ENCODE measurements at places on chromosomes 5 and 9.

DNA sequence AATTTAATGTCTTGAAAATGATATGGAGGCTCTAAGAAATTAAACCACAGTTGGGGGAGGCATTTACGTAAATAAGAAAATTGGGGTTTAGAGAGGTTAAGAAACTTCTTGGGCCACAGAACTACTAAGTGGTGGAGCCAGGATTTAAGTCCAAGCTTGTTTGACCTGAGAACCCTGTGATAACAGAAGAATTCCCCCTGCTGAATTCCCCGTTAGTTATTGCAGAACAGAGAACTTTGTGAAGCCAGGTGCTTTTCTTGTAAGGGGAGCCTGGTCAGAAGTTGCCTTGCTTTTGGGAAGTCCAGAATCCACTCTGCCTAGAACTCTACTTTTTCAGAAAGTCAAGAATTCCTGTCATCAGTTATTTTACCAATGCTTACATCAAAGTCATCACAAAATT, 309.3 kb upstream of the SEMA6A start:
- no peak for DNase-seq

GRCh38 chr5:11524188-11524587, 380.1 kb downstream of the CTNND2 start:
- DNase-seq: no peak

- peak; percentile 78 for DNase-seq
Observed at GRCh38 chr9:69324549-69325401, at the start of gene ENTREP1. Gene ENTREP1, plus strand, starts transcription at chr9:69325215. Its CDS starts 95 bp downstream, at chr9:69325310.

DNA sequence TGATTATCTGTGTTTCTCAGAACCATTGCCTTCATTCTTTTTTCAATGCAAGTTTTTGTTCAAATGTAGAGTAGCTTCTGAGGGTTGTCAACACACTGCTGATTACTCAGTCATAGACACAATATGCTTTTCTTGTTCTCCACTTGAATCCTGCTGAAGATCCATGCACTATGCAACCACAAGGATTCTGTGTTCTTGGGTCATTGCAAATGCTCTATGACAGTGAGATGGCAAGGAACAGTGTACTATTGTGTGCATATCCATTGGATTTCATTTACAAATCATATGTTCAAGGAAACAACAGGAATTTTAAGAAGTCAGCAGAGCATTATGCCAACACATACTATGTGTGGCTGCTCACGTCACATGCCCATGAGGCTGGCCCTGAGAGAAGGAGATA, 1590.2 kb downstream of the EFNA5 start:
- DNase-seq: no peak

- DNase-seq: no peak
Observed at GRCh38 chr5:7679663-7680062, 171.3 kb downstream of the CFAP90 start.

GRCh38 chr5:167843881-167844572, 447.4 kb upstream of the WWC1 start:
- no peak for DNase-seq

GRCh38 chr5:39995990-39996389, 571.2 kb upstream of the DAB2 start:
- no peak for DNase-seq

DNA sequence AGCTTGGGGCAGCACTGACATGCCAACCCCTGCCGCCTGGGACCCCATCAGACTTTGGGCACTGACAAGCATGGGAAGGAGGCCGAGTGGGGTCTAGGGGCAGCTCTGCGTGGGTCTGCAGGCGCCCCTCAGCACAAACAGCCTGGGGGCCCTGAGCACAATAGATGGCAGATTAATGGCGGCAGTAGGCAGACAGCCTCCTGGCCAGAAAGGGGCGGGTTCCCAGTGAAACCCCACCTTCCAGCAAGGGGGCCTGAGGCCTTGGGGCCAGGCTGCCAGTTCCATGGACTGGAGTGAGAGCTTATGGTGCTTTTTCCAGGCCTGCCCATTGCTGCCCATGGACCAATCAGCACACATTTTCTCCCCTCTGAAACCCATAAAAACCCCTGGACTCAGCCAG, 2031.2 kb downstream of the EFNA5 start:
- DNase-seq: no peak

GRCh38 chr9:123438321-123438720, 82.3 kb downstream of the CRB2 start:
- no peak for DNase-seq

- no peak for DNase-seq
Observed at GRCh38 chr5:152274224-152274623, 130.9 kb downstream of the NMUR2 start.

- DNase-seq: no peak
Observed at GRCh38 chr9:131703697-131704096, 36.2 kb downstream of the RAPGEF1 start.

- DNase-seq: no peak
Observed at GRCh38 chr5:9924614-9925013, 294.5 kb upstream of the TAS2R1 start.

- DNase-seq: no peak
Observed at GRCh38 chr5:79923431-79923830, 67.6 kb downstream of the MTX3 start.
